ENCODE measurements at places on chromosomes 7 and 10.
A peak's percentile ranks its signal among the peaks of the same experiment; 100 is the strongest.

GRCh38 chr7:111873963-111874690 is 311.8 kb upstream of the IMMP2L start:
- ATAC-seq = peak; percentile 52

DNA sequence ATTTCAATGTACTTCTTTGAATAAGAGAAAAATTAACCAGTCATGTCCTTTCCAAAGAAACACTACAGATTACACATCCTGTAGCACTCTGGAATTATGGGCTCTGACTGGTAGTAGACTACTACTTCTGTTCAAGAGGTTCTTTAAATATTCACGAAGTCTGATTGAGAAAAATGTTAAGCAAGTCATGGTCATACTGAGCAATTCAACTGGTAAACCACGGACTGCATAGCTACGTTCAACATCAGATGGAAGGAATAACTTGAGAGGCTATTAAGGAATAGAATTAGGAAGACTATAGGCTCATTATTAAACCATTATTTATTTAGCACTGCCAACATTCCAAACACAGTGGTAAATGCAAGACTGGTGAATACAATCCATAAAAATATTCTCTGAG is 160.8 kb downstream of the IMMP2L start:
- no peak for ATAC-seq

DNA sequence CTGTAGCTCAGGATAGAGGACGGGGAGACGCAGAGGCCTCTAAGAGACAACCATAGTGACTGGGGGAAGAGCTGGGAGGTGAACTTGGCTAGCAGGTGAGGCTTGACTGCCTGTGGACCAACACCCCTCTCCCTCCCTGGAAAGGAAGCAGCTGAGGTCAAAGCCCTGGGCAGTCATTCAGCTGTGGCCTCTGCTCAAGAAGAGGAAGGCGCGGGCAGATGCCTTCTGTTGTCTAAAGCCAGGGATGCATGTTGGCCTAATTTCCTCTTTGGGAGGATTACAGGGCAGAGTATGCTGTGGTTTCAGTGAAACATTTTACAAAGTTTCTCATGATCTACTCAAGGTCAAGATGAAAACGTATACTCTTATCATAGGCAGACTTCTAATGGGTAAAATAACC is 327.1 kb downstream of the PRPF18 start:
- ATAC-seq = no peak

- peak; percentile 30 for ATAC-seq
Measured at GRCh38 chr10:22505911-22506685, 160.8 kb downstream of the SPAG6 start.

- peak; percentile 96 for ATAC-seq
Measured at GRCh38 chr10:6163364-6164270, 39.1 kb upstream of the PFKFB3 start.

DNA sequence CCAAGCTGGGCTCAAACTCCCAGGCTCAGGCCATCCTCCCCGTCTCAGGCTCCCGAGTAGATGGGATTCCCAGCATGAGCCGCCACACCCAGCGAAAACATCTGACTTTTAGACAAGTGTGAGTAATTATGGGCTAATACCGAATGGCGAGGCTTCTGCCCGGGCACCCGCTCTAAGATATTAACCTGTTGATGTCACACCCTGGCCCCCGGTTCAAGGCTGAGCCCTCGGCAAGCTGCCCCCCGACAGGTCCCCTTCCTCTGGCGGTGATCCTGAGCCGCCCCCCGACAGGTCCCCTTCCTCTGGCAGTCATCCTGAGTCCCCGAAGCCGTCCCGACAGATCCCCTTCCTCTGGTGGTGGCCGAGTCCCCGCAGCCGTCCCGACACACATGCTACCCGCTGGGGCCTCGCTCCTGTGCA is 5.2 kb downstream of the PSMG3 start:
- no peak for ATAC-seq

DNA sequence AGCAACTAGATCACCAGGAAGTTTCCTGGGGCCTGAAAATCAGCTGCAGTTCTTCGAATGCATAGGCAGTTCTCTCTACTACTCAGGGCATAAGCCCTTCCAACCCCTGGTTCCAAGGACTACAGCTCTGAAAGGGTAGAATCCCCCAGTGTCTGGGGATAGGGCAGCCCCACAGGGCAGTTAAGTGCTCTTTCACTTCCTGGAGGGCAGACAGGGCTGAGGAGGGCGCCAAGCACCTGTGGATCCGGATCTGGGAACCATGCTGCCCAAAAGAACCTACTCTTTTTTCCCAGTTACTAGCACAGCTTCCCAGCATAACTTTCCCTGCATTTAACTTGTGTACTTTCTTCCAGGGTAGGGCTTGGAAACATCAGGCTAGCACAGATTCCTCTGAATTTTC is 41.1 kb downstream of the CXCL12 start:
- ATAC-seq = no peak

DNA sequence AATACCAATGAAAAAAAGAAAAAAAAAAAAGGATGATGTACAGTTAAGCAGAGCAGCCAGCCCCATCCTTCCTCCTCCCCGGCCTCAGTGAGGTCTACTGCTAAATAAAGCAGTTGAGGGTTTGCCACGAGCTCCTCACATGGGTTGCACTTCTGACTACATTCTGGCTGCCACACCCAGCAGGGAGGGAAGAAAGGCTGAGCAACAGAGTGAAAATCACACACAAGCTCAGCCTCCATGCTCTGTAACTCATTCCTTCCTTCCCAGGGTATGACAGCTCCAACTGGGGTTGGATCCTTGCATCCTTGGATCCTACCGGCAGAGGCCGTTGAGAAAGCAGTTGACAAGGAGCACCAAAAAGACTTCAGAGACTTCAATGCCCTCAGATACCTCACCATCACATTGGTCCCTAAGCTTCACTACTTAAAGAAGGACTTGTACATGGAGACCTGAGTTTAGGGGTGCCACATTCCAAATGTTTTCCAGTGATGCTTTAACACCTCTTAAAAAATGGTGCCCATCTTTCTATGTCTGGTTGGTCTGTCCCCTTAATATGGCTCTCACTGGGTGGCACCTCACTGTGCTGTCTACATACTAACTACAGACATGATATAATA is 52.9 kb upstream of the PIK3CG start:
- ATAC-seq = no peak

DNA sequence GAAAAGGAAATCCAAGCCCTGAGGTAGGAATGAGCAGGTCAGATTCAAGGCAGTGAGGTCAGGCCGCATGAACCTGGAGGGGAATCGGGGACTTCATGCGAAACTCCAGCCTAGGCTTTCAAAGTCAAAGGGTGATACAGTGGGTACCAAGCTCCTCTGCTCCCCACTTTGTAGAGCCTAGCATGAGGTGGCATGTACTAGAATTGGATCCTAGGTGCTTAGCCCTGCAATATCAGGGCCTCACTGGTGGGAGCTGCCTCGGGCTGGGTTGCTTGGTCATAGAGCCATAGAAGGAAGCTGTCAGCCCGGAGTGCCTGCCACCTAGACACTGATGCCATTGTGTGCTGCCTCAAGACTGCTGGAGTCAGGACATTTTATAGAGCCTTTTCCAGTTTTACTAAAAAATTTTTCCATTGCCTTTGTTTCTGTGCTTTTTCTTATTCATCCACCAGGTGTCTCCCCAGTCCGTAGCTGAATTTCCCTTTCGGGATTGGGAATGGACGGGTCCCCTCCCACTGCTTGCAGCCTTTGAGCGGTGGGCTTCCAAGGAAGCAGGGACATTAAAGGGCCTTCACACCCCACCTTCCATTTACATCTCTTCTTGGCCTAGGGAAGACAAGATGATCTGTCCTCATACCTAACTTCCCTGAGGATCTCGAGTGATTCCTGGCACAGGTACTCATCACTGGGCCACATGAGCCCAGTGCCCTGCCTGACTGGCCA is 5.5 kb upstream of the LZTS2 start:
- ATAC-seq = no peak

DNA sequence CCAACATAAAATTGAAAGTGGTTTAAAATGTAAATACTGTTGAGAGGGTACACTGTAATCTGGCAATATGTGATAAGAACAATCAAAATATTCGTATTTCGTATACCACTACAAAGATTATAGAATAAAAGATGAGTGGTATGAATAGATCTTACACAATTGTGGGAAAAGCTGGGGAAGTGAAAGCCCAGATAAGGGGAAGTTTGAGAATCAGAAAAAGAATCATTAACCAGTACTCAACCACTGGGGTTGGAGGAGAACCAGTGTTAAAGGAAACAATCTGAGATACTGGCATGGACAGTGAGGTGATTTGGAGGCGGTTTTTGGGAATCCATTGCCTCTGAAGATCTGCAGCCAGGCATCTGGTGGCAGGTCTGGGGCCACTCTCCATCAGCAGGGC is 59.7 kb upstream of the CDK14 start:
- no peak for ATAC-seq

- no peak for ATAC-seq
Measured at GRCh38 chr10:44966129-44966815, 6.7 kb downstream of the RASSF4 start.

DNA sequence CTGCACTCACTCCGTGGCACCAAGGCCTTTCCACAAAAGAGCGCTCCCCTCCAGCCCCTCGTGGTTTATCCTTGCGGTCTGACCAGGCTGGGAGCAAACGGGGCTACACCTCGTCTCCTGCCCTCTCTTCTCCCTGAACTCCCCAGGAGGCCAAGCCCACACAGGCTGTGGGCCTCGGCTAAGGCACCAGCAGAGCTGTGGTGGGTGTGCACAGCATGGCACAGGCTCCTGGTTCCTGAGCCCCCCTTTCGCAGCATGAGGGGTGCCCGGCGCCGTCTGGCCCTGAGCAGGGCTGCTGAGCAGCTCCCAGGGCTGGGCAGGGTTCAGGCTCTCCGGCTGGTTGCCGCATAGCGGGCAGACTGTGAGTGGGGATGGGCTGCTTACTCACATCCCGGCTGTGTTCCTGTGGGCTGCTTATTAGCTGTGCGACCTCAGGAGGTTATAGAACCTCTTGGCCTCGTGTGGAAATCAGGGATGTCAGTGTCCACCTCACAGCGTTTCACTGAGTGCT is 90.4 kb downstream of the ZMIZ1 start:
- ATAC-seq = peak; percentile 78

- peak; percentile 72 for ATAC-seq
Measured at GRCh38 chr7:26398756-26399509, 107.3 kb downstream of the SNX10 start.

GRCh38 chr7:141271451-141271850 is 197.6 kb downstream of the TMEM178B start:
- ATAC-seq = no peak

DNA sequence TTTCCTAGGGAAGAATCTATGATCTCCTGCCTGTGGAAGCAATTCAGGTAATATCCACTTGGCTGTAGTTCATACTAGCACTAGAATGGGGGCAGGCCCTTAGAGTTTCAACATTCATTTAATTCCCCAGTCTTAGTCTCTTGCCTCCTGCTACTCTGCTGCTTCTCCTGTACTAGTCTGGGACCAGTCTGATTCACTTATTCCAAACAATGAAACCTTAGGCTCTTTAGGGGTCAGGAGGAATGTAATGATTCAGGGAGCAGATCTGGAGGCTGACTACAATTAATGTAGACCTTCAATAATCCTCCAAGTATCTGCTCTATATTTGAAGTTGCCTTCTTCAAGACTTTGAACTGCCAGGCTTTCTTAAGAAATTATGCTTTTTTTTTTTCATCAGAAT is 101.8 kb downstream of the GNAT3 start:
- ATAC-seq = no peak

DNA sequence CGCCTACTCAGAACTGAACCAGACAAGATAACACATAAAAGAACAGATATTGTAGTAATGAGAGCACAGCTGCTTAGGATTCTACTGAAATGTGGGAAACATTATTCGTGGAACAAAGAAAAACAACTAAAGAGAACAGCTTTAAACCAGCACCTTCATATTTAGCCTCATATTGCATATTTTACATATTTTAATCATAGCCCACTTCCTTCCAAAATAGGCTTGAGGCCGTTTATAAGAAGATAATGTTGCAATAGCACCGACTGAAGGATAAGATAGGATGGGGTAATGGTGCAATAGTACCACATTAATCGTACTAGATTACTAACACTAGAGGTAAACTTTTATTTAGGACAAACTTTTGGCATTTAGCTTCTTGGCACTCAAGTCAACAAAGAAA is 71.3 kb downstream of the KCND2 start:
- no peak for ATAC-seq

DNA sequence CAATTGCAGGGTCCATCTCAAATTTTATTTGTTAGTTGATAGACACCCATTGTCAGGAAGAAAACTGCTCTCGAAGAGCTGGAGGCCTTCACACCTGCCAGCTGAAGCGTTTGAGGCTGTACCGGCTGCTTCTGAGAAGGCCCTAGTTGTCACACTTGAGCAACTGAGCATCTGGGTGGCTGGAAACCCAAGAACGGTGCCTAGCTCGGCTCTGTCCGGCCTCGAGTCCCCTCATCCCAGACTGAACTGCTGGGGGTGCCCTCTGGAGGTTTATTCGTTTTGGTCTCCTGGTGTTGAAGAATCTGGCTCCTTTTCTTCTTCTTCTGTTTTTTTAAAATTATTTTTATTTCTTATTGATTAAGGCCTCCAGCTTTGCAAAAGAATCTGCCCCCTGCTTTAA is 59.3 kb upstream of the EXOC6 start:
- no peak for ATAC-seq

DNA sequence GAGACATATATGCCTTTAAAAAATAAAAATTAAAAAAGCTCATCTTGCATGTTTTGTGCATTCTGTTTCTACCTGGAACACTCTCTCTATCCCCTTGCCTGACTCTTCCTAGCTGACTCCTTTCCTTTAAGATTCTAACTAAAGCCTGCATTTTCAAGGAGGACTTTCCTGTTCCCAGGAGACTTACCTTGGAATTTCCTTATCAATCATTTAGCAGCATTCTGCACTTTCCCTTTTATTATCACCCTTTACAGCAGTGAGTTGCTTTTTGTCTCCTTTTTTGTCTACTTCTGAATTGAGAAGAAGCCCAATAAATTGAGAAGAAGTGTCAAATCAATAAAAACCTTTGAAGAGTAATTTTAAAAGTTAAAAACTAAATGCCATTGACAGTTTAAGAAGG is 142.2 kb upstream of the TMEM196 start:
- ATAC-seq = no peak

GRCh38 chr7:7702826-7703225 is 15.6 kb downstream of the RPA3 start:
- peak; percentile 73 for ATAC-seq

GRCh38 chr10:75506930-75507329 is 75.5 kb downstream of the LRMDA start:
- no peak for ATAC-seq

All from SK-N-SH treated with all-trans-retinoic acid at 6 μM for 48 hours (cell line).